ENCODE measurements at places on chromosomes 6 and 20. TPM values are rescaled to one million over a fixed set of nuclear protein-coding genes. Genes with fewer than 3 reads are reported as not detected.

GRCh38 chr20:36541768-36542488 is 609 bp downstream of the MYL9 start:
- DNase-seq, result no peak

DNA sequence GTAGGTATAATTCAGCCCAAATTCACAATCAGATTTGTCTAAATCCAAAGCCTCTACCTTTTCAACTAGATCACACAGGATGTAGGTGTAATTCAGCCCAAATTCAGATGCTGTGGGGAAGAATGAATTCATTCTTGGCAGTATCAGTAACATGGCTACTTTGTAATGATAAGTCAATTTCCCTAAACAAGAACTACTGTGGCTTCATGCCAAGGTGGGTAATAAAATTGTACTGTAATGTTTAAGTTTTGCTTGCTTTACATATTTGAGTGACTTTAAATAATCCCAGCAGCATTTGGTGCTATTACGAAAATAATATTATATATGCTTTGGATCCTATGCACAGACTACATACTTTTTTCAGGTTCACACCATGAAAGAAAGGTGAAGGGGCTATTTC is 239.1 kb downstream of the HDGFL1 start:
- no peak for DNase-seq

GRCh38 chr6:79426625-79427278 is 110.5 kb downstream of the LCA5 start:
- DNase-seq, result no peak

GRCh38 chr20:11890331-11891076 is 27.2 kb upstream of the BTBD3 start:
- peak; percentile 80 for DNase-seq

GRCh38 chr20:54694516-54694915 is 219.1 kb downstream of the DOK5 start:
- DNase-seq, result no peak

GRCh38 chr6:149636124-149636523 is 12.4 kb downstream of the KATNA1 start:
- DNase-seq, result no peak

DNA sequence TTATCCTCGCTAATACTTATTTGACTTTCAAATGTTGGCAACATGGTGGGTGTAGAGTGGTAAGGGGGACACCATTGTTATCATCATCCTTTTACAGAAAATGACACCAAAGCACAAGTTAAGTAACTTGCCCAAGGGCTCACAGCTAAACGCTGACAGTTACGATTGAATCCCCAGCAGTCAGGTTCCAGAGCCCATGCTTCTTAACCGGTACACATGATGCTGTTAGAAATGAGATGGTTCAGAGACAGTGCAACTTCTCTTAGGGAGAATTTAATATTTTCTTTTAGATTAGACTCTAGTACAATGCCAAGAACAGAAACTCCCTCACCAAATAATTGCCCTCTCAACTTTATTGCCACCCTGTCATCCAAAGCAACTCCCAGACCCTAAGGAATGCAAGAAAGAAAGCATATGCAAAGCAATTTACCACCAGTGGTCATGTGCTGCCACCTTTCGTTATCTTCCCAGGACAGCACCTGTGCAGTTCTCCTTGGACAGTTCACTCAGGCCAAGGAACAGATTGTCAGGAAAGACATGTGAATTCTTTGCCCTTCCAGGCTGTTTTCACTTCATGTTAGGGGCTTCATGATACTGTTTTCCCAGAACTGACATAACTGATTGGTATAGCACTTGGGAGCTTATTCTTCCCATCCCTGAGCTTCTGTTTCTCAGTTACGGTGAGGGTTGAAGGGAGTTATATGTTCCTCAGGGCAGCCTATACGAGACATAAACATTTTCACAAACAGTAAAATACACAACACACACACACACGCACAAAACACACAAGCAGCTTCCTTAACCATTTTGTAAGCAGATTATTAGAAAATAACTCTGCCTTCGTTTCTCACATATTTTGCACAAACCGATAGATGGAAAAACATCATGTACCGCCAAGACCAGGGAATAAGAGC is 5.1 kb downstream of the HLA-DMA start:
- no peak for DNase-seq

- no peak for DNase-seq
These were observed 38.2 kb downstream of the KIAA1755 start for GRCh38 chr20:38222231-38222922.

GRCh38 chr20:44746367-44747165 is 901 bp downstream of the KCNK15 start:
- DNase-seq, result no peak

DNA sequence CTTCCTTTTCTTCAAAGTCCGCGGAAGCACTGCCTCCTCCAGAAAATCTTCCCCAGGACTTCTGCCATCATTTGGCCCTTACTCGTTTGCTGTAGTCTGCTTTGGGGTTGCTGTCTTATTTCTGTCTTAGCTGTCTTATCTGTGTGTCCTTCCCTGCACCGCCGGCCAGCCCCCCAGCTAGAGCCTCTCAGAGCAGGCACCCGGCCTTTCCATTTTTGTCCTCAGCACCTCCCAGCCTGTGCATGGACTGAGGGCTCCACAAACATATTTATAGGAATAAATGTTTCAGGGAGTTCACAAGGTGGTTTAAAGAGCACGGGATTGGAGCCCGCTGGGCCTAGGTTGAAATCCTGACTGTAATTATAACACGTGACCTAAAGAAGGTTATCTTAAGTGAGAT is 8.1 kb downstream of the GLP1R start:
- DNase-seq, result no peak

- DNase-seq, result no peak
These were observed 22.8 kb downstream of the PANK2 start for GRCh38 chr20:3911956-3912355.

DNA sequence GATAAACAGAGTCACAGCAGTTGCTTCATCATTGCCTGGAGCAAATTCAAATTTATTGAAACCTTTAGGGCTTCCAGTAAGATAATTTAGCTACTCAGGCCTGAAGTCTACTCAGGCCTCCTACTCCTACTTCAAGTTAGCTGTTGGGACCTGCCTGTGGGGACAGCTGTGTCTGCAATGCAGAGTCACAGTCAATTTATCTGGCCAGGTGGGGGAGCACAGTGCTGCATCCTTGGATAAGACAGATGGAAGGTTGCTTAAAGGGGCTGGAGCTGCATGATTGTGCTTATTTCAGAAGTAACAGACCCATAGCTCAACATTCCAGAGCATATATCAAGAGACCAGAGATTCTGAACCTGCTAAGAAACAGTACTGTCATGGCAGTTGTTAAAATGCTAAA is 932.1 kb downstream of the QKI start:
- DNase-seq, result no peak

GRCh38 chr6:49782725-49783124 is 4.4 kb downstream of the PGK2 start:
- DNase-seq, result no peak

DNA sequence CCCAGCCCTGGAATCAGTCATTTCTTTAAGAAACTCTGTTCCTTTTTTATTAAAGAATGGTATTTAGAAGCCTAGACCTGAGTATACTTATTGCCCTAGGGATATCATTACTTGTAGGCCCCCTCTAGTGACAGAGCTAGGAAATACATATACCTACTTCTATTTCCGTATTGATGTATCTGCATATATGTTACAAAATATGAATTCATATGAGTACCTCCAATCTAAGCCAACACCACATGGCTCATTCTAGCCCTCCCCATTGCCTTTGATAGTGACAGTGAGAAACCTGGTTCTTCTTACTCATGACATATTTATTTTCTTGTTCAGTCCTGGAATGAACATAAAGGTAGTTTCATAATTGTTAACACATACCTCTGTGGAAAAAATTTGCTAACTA is 137.2 kb downstream of the FARS2 start:
- DNase-seq, result no peak

- DNase-seq, result peak; percentile 76
These were observed 142.3 kb upstream of the TENT5A start for GRCh38 chr6:81894788-81895271.

DNA sequence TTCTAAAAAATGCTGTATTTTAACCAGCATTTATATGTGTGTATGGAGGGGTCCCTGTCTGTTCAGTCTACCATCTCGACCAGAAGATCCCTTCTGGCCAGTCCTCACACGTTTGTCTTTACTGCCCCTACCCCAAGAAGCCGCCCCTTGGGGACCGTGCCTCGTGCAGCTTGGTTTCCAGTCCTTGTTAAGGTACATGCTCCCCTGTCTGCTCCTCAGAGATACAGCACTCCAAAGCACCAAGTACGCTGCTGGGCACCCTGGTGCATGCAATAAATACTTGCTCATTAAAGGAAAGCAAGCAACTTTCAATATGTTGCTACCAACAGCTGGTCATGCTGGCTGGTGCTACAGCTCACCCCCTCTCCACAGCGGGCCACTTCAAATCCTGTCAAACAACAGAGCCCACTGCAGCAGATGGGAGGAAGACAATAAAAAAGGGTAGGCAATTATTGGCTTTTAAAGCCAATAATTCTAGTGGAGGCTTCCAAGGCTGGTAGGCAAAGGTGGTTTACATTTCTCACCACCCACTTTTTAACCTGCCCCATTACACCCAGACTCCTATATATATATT is 61.6 kb downstream of the PSMG4 start:
- no peak for DNase-seq

DNA sequence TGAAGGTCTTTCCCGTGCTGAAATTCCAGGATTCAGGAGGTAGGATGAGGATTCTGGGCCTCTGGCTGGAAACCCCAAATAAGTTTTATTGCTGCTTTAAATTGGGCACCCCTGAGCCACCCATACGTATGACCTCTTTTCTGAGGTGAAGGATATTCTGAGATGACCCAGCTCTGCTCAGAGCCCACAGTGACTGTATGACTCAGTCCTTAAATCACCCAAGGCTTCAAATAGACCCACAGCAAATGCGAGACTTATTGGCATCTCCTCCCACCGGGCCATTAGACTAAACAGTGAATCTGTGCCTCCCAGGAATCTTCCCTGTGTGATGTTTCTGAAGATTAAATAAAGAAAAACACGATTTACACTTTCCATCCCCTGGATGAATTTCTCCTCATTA is 9.5 kb downstream of the SIRPG start:
- DNase-seq, result no peak

DNA sequence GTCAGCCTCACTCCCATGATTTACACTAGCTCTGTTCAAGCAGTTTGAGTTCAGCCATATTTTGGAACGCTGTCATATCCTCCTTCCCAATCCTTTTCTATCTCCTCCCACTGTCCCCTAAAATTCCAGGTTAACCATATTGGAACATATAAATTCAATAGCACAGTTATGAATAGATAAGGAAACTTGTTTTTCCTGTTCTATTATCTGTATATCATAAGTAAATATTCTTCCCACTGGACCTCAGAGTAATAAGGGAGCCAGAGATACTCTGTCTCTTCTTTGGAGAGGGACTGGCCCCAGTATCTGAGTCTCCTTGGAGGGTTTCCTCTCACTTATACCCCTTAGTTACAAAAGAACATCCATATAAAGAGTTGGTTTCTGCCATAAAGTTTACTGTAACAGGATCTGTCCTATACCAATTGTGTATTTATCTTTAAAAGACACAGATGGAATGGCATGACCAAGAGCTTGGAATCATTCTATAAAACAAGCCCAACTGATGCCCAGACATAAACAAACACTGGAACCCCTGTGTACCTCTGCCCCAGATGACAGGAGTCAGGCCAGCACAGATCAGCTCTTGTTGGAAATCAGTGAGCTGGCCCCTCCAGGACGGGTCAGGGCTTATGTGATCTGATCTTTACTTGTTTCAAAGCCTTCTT is 67.1 kb downstream of the EPB41L2 start:
- DNase-seq, result no peak

DNA sequence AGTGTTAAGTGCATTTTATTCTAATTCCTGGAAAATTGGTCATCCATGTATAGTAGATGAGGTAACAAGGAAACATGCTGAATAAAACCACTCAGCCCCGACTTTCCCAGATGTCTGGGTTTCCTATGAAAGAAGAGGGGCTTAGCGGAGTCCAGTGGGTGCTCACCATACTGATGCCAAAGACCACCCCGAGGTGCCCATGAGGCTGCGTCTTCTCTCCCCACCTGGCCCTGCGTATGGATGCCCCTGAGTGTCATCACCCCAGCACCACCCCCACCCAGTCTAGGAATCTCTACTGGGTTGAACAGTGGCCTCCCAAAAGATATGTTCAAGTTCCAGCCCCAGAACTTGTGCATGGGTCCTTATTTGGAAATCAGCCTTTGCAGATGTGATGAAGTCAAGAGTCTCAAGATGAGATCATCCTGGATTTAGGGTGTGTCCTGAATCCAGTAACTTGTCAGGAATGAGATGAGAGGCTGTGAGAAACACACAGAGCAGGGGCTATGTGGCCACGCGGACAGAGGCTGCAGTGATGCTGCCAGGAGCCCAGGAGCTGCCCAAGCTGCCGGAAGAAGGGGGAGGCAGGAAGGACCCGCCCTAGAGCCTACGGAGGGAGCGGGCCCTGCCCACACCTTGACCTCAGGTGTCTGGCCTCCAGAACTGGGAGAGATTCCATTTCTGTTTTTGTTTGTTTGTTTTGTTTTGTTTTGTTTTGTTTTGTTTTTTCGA is 124.6 kb upstream of the CDH4 start:
- no peak for DNase-seq

- DNase-seq, result no peak
These were observed 2.5 kb downstream of the RNF217 start for GRCh38 chr6:124964764-124965105.

DNA sequence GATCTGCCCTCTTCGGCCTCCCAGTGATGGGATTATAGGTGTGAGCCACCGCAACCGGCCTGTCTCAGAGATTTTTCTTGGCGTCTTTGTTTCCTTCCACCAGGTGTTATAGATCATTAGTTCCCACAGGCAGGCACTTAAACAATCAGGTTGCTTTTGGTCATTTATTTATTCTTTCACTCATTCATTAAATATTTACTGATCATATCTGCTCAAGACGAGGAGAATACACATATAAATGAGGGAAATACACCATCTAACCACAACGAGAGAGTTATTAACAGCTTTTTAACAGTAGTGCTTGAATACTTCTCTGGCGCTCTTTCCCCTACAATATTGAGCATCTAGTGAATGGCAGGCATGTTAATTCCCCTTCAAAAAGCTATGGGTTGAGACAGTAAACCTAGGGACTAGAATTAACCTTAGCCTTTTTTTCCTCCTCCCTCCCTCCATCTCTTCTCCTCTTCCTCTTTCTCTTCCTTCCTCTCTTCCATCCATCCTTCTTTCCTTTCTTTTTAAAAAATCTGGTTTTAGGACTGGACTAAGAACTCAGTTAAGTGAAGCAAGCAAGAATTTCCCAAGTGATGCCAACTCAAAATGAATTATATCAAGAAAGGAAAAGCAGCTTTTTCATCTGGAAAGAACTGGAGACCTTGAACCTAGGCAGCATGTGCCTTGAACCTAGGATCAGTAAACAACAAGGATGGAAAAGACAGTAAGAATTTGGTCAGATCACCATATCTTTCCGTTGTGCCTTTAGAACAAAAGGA is 41.1 kb upstream of the RFPL4B start:
- no peak for DNase-seq

GRCh38 chr6:149450679-149451375 is 34.0 kb downstream of the ZC3H12D start:
- peak; percentile 74 for DNase-seq

- DNase-seq, result no peak
These were observed 117.5 kb upstream of the KCNQ5 start for GRCh38 chr6:72504406-72504805.

The CPNE5 gene
- total RNA-seq, result 9.6 TPM

The MGME1 gene
- 14.9 TPM for total RNA-seq

The HBS1L gene
- total RNA-seq, result 98.2 TPM

The CCN5 gene
- 0.20 TPM for total RNA-seq

The LRFN2 gene
- 6.3 TPM for total RNA-seq

The HRH3 gene
- total RNA-seq, result 0.66 TPM

The CD93 gene
- total RNA-seq, result 33.4 TPM

The SIRPG gene
- not detected for total RNA-seq

The TREML2 gene
- total RNA-seq, result 0.40 TPM

All from spinal cord (tissue), 10 donors.